ENCODE measurements at places on chromosomes 12 and 14.
A peak's percentile ranks its signal among the peaks of the same experiment; 100 is the strongest.

DNA sequence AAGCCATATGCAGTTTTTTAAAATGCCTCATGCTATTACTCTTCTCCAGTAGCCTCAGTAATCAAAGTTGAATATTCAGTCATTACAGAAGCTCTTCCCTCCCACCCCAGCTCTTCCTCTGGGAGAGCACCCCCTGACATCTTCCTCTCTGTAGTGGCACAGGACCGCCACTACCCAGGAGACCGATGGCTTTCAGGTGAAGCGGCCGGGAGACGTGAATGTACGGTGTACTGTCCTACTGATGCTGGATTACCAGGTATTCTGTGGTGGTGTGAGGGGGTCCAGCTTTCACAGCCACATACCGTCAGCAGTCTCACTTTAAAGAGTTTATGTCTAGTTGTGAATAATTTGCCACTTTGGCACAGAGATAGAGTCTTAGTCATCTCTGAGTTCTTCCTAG lies 4.6 kb downstream of the SMARCD1 start:
- H3K36me3 ChIP-seq: peaks cover 7% of the 10 kb centered on the region
- H3K27ac ChIP-seq: no peak overlapping the region
- peaks cover 5% of the 10 kb centered on the region for H3K4me1 ChIP-seq
- no peaks in the 10 kb centered on the region for H3K27me3 ChIP-seq
- DNase-seq: no peak
- no peak overlapping the region for H3K4me3 ChIP-seq

DNA sequence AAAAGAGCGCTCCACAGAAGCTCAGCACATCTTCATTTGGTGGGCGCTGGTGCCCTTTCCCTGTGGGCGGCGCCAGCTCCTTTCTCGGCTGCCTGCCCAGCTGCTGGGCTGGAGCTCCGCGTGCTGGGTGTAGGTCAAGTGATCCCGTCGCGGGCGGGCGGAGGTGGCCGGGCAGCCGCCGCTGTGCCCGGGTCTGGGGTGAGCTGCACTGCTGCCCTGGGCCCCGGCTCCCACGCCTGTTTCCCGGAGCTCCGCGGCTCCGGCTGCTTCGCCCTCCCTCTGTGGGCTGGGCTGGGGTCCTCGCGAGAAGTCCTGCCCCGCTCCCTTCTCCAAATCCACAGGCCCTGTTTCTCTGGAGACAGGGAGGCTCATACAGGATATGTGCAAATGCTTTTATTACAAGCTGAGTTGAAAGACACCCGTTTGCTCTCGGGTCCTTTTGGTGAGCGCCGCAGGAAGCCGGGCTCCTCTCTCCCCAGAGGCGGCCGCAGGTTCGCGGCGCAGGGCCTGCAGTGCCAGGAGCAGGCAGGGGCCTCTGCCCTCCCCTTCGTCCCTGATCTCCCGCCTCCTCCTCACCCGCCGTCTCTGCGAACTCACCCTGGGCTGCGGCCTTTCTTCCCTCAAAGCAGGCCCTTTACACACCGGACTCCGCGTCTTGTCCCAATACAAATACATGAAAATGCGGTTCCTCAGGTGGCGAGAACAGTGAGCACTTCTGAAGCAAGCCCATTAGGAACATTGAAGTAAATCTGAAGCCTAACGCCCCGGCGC lies 67.8 kb upstream of the CAPRIN2 start:
- peak overlapping the region; percentile 42 for H3K4me3 ChIP-seq
- H3K27ac ChIP-seq: peak overlapping the region; percentile 38

DNA sequence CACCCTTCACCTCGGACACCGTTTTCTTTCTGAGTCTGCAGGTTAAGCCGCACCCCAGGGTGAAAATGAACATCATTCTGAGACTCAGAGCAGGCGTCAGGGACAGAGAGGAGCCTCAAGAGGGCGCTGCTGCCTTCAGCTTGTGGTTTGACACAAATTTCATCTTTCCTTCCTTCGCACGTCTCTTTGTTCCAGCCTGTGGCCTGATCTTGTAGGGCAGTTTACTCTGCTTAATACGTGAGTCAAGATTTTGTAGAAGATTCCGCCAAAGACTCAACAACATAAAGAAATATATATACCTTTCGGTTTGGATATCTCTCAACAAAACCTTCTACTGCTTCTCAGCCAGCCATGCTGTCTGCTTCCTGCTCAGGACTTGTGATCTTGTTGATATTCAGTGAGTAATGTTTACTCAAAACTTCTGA lies 329.3 kb upstream of the OR4E1 start:
- DNase-seq: no peak
- no peaks in the 10 kb centered on the region for H3K36me3 ChIP-seq
- no peak overlapping the region for H3K4me3 ChIP-seq
- no peak overlapping the region for H3K27ac ChIP-seq

DNA sequence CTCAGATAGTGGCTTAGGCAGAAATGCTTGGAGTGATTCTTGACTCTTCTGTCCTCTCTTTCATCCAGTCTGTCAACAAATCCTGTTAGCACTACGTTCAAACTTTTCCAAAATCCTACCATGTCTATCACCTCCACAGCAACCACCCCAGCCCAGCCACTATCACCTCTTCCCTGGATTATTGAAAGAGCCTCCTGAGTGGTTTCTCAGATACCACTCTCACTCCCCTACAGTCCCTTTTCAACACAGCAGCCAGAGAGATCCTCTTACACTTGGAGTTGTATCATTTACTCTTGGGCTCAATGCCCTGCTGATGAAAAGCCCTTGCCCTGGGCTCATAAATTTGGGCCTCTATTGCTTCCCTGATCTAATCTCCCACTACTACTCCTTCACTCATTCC lies 218.9 kb downstream of the EXOC5 start:
- H3K27me3 ChIP-seq: no peaks in the 10 kb centered on the region
- no peaks in the 10 kb centered on the region for H3K36me3 ChIP-seq
- no peak for DNase-seq
- H3K4me1 ChIP-seq: no peaks in the 10 kb centered on the region

DNA sequence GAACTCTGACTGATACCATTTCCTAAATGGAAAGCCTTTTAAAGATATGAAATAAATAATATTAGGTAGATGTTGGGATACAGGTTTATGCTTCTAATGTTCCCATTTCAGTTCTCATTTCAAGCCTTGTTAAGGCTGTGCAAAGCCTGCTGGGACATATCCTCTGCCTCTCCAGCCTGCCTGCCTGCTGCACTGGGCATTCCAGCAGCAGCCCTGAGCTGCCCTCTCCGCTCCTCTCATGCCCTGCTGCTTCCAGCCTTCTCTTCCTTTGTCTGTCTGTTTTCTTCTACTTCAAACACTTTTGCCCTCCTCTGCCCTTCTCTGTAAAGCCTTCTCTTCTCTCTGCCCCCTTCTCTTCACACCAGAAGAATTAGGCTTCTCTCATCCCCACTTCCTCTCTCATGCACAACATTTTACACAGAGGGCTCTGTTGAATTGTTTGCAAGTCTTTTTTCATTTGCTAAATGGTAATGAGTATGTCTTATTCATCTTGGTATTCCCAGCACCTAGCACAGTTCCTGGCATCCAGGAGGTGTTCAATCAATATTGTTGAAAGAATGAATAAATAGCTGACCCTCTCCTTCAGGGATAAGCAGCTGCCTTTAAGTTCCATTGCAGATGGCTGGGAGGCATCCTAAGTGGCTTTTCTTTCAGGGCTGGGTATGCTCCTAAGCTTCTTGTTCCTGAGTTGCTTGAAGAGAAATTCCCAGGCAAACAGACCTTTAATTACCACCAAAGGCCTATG lies 292.3 kb downstream of the TMEM117 start:
- DNase-seq: no peak
- no peaks in the 10 kb centered on the region for H3K4me1 ChIP-seq
- no peaks in the 10 kb centered on the region for H3K27me3 ChIP-seq
- no peaks in the 10 kb centered on the region for H3K36me3 ChIP-seq
- H3K27ac ChIP-seq: no peak overlapping the region

- no peak for DNase-seq
- no peaks in the 10 kb centered on the region for H3K36me3 ChIP-seq
- peak overlapping the region; percentile 17 for H3K27ac ChIP-seq
- no peaks in the 10 kb centered on the region for H3K27me3 ChIP-seq
- no peaks in the 10 kb centered on the region for H3K4me1 ChIP-seq
Measured at GRCh38 chr14:74569806-74570591, 42.0 kb downstream of the LTBP2 start.

- H3K4me1 ChIP-seq: no peaks in the 10 kb centered on the region
- H3K4me3 ChIP-seq: no peak overlapping the region
- DNase-seq: no peak
- H3K27me3 ChIP-seq: no peaks in the 10 kb centered on the region
Measured at GRCh38 chr14:27050208-27050607, 452.4 kb upstream of the NOVA1 start.

DNA sequence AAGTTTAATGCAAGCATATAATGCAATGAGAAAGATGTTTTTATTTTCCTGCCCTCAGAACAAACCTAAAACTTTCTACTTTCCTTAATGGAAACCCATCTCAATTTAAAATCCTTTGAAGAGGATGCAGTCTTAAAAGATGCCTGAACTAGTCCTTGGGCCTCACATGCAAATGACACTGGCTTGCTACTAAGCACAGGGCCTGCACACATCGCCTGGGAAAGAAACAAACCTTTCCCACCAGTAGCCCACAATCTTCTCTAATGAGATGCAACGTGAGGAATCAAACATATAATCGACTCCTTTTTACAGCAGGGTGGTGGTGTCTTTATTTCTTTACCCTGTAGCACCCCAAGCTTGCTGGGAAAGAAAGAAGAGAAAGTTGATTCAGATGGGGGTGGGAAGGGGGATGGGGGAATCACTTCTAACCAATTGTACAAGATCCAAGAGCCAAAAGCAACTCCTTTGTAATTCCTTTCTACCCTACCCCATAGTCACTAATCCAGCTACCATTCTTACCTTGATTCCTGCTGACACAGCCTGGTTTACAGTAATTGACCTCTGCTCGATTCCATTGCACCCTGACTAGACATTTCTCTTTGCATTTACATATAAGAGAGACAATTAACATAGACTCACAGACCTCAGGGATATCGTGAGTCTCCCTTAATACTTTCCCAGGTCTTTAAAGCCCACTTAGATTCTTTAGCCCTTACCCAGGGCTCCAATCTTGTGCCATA lies 69.5 kb upstream of the FERMT2 start:
- H3K36me3 ChIP-seq: no peaks in the 10 kb centered on the region
- H3K4me3 ChIP-seq: no peak overlapping the region
- H3K27ac ChIP-seq: no peak overlapping the region
- H3K27me3 ChIP-seq: no peaks in the 10 kb centered on the region

GRCh38 chr14:59698793-59699192 lies 122.2 kb upstream of the CCDC175 start:
- no peak for DNase-seq
- H3K27ac ChIP-seq: no peak overlapping the region
- H3K36me3 ChIP-seq: no peaks in the 10 kb centered on the region

DNA sequence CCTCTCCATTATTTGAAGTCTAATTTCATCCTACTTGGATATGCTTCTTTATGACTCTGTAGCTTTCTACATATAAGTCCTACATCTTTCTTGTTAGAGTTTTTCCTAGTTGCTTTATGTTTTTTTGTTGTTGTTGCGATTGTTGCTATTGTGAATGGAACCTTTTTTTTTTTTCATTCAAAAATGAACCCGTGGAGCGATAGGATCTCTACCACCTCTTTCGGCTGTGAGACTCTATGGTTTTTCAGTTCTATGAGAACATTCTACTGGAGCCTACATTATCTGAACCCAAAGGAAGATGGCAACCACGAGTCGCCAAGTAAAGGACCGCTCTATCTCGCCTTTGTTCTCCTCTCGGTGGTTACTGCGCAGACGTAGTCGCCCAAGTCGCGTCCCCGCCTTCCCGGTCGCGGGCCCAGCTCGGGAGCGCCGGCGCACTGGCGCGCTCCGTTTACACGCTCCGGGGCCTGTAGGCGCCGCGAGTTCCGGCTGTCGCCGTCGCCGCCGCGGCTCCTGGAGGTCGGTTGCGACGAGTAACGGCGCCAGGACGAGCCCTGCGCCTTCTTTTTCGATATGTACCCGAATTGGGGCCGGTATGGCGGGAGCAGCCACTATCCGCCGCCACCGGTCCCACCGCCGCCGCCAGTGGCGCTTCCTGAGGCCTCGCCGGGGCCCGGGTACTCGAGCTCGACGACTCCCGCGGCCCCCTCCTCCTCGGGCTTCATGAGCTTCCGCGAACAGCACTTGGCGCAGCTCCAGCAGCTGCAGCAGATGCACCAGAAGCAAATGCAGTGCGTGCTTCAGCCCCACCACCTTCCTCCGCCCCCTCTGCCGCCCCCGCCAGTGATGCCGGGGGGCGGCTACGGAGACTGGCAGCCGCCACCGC lies at the start of gene YLPM1:
YLPM1 (plus strand) TSS at position 400 of the 886 bp plus-strand sequence; CDS start at position 574, 174 bp downstream.
- peak within 1 kb of the TSS; percentile 97 for H3K4me3 ChIP-seq
- no peaks in the 10 kb centered on the region for H3K27me3 ChIP-seq
- H3K27ac ChIP-seq: peak within 1 kb of the TSS; percentile 91
- peaks cover 11% of the 10 kb centered on the region for H3K4me1 ChIP-seq
- no peaks in the 10 kb centered on the region for H3K36me3 ChIP-seq

- peak; percentile 15 for DNase-seq
- no peak overlapping the region for H3K27ac ChIP-seq
- no peaks in the 10 kb centered on the region for H3K27me3 ChIP-seq
- H3K4me1 ChIP-seq: no peaks in the 10 kb centered on the region
Measured at GRCh38 chr12:107451246-107451645, 234.4 kb upstream of the PWP1 start.

DNA sequence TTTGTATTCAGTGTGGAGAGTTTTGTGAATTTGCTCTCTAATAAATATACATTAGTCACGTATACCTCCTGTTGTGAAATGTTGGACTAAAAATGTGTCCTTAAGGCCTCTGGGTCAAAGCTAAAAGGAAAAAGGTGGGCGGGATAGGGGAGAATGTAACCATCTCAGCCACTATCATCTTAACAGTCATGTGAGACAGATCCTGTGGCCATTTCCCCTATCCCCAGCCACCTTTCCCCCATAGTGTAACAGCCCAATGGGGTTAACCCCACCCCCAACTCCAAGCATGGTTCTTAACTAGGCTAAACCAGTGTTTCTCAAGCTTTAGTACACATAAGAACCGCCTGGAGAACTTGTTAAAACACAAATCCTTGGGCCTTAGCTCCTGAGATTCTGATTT lies 6.5 kb upstream of the ITPR2 start:
- DNase-seq: no peak
- H3K4me3 ChIP-seq: no peak overlapping the region
- H3K27ac ChIP-seq: no peak overlapping the region
- no peaks in the 10 kb centered on the region for H3K4me1 ChIP-seq
- H3K27me3 ChIP-seq: no peaks in the 10 kb centered on the region

DNA sequence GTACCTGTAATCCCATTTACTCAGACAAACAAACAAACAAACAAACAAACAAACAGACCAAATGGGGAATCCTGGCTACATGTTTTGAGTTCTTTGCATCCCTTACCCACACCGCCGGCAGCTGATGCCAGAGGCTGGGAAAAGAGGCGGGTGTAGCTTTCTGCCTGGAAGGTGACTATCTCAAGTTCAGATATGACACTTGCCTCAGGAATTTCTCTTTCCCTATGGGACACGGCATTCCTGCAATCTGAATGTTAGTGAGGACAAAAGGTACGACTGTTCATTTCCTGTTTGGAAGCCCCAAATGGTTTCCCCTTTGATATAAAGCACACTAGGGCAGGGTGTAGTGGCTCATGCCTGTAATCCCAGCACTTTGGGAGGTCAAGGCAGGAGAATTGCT lies 2.9 kb downstream of the MYL2 start:
- H3K4me1 ChIP-seq: peaks cover 6% of the 10 kb centered on the region
- no peak overlapping the region for H3K27ac ChIP-seq
- no peaks in the 10 kb centered on the region for H3K27me3 ChIP-seq
- H3K36me3 ChIP-seq: no peaks in the 10 kb centered on the region
- DNase-seq: no peak

- no peak overlapping the region for H3K4me3 ChIP-seq
- no peaks in the 10 kb centered on the region for H3K27me3 ChIP-seq
- no peaks in the 10 kb centered on the region for H3K4me1 ChIP-seq
- H3K36me3 ChIP-seq: no peaks in the 10 kb centered on the region
Measured at GRCh38 chr12:99017971-99018370, 372.9 kb downstream of the APAF1 start.

Measured in Peyer's patch (tissue), 4 donors.